Osteoblast (primary cell): ENCODE measurements at places on chromosomes 6 and 20. TPM values are rescaled to one million over a fixed set of nuclear protein-coding genes. Genes with fewer than 3 reads are reported as not detected.

DNA sequence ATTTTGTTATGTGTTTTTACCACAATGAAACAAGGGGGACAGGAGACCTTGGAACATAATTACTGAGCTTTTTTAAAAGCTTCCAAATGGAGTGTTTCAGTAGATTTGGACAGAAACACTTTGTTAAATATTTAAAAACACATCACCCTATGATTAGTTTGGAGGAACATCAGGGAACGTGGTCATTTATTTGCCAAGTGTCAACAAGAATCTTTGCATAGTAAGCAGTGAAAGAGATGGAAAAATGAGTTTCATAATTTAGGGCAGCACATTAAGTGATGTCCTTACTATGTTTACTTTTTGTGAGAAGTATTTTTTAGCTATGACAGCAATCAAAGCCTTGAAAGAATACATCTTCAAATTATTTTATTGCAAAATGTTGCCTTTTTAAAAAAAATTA, 82.6 kb downstream of the PROKR2 start:
- no peak overlapping the region for H3K4me3 ChIP-seq
- no peak overlapping the region for H3K27ac ChIP-seq
- no peaks in the 10 kb centered on the region for H3K4me1 ChIP-seq
- peaks cover 2% of the 10 kb centered on the region for H3K27me3 ChIP-seq
- no peaks in the 10 kb centered on the region for H3K36me3 ChIP-seq
- no peak for DNase-seq

GRCh38 chr6:134106702-134107101, 54.3 kb upstream of the SLC2A12 start:
- peaks cover 8% of the 10 kb centered on the region for H3K4me1 ChIP-seq
- peaks cover 5% of the 10 kb centered on the region for H3K27me3 ChIP-seq

- peak overlapping the region; percentile 99 for H3K27ac ChIP-seq
- peaks cover 29% of the 10 kb centered on the region for H3K4me1 ChIP-seq
- H3K36me3 ChIP-seq, result no peaks in the 10 kb centered on the region
- no peaks in the 10 kb centered on the region for H3K27me3 ChIP-seq
- DNase-seq, result peak; percentile 98
Observed at GRCh38 chr6:44010411-44011349, 116.6 kb downstream of the MRPL14 start.

- H3K4me3 ChIP-seq, result no peak overlapping the region
- no peaks in the 10 kb centered on the region for H3K36me3 ChIP-seq
- H3K27me3 ChIP-seq, result no peaks in the 10 kb centered on the region
Observed at GRCh38 chr6:143596866-143597265, 80.9 kb upstream of the PHACTR2 start.

Gene SLC22A2
- total RNA-seq, result under 0.01 TPM in 2 replicates
